ENCODE measurements at places on chromosomes 5 and 9.

- DNase-seq = no peak
These were observed 98.7 kb upstream of the C6 start for GRCh38 chr5:41312066-41312465.

DNA sequence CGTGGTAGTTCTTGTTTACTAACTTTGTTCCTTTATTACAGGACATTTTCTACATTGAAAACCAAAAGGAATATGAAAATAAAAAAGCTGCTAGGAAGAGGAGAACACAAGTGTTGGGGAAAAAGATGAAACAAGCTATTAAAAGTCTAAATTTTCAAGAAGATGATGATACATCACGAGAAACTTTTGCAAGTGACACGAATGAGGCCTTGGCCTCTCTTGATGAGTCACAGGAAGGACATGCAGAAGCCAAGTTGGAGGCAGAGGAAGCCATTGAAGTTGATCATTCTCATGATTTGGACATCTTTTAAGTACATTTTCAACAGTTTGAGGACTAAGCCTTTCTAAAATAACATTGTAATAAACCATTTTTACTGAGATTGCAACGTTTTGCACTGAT is 23.8 kb downstream of the PHAX start:
- DNase-seq = peak; percentile 21

GRCh38 chr9:130689937-130690700 is 3.5 kb upstream of the EXOSC2 start:
- DNase-seq = no peak

GRCh38 chr9:74333384-74334032 is 163.6 kb upstream of the RORB start:
- DNase-seq = no peak

GRCh38 chr5:73280821-73281746 is 108.1 kb downstream of the TMEM174 start:
- DNase-seq = no peak

DNA sequence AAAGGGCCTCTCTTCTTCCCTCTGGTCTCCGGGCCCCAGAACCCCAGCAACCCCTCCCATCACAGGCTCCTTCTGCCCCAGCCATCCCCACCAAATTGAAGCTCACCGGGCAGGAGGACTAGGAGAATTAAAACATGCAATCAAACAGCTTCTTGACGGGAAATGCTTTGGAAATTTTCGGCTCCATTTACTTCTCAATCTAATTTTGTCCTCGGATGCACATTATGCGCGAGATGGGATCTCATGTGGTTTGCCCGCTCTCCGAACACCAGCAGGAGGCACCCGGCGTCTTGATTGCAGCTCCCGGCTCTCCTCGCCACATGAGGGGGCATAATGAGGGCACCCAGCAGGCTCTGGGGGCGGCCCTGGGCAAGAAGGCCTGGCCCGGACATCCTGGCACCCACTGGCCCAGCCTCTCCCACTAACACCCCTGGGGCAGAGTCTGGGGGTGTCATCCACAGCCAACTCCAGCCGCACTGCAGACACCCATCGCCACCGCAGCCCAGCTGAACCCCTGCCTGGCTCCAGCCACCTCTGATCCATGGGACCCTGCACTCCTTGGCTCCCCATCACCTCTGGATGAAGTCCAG is 135.5 kb downstream of the PAX5 start:
- no peak for DNase-seq

- DNase-seq = no peak
These were observed 197.0 kb downstream of the MCTP1 start for GRCh38 chr5:95087816-95088317.

DNA sequence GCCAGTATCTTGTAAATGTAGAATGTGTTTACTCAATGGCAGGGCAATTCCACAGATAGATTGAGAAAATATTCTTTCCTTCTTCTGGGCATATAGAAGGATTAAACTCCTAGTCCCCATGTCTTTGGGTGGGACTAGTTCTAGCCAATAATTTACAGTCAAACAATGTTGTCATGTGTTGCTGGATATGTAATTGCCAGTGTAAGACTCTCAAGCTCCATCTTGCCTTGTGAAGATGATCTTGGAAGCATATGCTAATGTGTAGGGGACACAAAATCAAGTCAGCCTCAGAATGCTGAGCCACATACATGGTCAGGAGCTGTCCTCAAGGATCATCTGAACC is 386.9 kb downstream of the CETN3 start:
- no peak for DNase-seq

GRCh38 chr9:36713515-36714490 is 141.1 kb downstream of the MELK start:
- no peak for DNase-seq

DNA sequence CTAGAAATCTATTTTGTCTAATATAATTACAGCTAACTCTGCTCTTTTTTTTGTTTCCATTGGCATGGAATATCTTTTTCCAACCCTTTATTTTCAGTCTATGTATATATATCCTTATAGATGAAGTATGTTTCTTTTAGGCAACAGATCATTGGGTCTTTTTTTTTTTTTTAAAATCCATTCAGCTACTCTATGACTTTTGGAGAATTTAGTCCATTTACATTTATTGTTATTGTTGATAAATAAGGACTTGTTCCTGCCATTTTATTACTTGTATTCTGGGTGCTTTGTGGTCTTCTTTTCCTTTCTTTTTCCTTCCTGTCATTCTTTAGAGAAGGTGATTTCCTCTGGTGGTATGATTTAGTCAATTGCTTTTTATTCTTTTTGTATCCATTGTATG is 296.8 kb downstream of the SMARCA2 start:
- no peak for DNase-seq

- no peak for DNase-seq
These were observed 87.0 kb downstream of the DAB2IP start for GRCh38 chr9:121738411-121738810.

DNA sequence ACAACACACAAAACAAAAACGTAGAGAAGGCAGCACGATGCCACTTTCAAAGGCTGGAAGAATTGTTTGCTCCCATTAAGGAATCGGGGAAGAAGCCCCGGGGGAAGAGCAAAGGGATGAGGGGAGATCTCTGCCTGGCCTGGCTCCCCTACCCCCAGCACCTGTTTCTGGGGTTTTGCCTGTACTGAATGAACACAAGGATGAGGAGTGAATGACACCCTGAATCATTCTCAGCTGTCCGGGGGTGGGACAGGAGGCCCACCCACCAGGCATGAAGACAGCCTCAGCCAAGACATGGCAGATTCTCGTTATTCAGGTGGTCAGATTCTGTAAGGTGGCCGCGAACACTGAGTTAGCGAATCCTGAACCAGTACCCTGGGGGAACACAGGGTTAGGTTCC is 7.5 kb downstream of the TBC1D9B start:
- DNase-seq = no peak
